Left lobe of liver (tissue), 2 donors: ENCODE measurements at places on chromosomes 6 and 20.

- DNase-seq = no peak
Observed at GRCh38 chr6:42571611-42572342, 7.9 kb downstream of the UBR2 start.

GRCh38 chr20:48819821-48820648 lies 7.8 kb downstream of the PREX1 start:
- DNase-seq = no peak

GRCh38 chr6:117739869-117740268 lies 64.6 kb downstream of the NUS1 start:
- DNase-seq = no peak

DNA sequence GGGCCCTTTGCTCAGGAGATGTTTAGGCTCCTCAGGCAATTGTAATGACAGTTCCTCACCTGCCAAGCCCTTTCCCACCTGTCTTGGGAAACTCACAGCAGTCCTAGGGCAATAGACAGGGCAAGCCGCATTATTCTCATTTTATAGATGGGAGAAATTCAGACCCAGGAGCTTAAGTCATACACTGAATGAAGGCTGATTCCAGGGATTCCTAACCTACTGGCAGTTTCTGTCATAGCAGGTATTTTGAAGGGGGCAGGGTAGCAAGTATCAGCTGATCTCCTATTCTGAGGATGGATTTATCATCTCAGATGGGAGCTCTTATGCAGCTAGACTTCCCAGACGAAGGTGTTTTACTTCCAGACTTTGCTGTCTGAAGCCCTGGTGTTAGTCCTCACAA lies 61.4 kb upstream of the MYL9 start:
- no peak for DNase-seq

DNA sequence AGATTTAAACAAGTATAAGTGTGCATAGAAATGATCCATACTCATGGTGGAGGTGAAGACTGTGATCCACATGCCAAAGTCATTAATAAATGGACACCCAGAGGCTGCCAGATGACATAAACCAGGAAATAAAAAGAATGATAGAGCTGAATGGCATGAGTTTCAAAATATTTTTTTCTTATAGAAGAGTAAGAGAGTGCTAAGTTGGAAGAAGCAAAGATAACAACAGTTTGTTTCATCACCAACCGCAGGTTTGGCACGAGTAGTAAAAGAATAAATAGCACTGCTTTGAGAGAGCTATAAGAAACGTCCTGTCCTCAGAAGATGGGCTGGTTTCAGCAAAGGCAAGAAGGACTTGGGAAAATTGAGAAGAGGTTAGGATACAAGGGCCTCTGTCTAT lies 246.9 kb downstream of the UBE3D start:
- DNase-seq = no peak

DNA sequence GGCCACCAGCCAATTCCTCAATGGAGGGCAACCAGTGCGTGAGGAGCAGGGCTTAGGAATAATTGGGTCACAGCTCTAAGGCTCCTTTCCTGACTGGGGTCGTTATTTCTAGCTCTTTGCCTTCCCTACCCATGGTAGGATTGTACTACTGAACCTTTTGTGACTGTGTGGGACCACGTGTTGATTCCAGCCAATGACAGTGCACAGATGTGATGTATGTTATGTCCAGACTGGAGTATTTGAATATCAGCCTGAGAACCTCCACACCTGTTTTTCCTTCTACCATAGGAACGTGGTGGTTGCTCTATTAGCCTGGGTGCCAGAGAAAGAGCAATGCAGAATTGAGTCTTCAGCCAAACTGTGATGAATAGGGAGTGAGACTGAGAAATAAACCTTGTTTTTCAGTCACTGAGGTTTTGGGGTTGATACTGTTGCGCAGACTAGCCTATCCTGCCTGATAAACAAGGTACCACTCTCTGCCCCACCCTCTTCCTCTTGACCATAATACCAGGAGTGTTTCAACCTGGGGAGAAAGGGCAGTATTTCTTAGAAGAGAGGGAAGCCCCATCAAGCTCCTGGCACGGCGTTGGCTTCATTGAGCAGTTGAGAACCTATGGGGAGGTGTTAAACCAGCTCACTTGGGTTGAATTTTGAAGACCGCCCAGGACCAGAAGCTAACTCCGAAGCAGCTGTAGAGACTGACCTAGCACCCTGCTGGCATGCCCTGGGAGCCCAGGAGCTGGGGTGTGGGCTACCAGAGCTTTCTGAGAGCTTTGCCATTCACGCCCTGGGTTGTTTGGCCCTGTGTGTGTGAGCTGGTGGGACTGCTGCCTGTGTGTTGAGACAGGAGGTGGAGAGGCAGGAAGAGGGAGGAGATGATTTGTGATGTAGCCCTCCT lies 105.5 kb upstream of the BACH2 start:
- no peak for DNase-seq

- DNase-seq = no peak
Observed at GRCh38 chr6:7142918-7143475, 35.2 kb downstream of the RREB1 start.

- no peak for DNase-seq
Observed at GRCh38 chr6:121880831-121881230, 445.4 kb downstream of the GJA1 start.

DNA sequence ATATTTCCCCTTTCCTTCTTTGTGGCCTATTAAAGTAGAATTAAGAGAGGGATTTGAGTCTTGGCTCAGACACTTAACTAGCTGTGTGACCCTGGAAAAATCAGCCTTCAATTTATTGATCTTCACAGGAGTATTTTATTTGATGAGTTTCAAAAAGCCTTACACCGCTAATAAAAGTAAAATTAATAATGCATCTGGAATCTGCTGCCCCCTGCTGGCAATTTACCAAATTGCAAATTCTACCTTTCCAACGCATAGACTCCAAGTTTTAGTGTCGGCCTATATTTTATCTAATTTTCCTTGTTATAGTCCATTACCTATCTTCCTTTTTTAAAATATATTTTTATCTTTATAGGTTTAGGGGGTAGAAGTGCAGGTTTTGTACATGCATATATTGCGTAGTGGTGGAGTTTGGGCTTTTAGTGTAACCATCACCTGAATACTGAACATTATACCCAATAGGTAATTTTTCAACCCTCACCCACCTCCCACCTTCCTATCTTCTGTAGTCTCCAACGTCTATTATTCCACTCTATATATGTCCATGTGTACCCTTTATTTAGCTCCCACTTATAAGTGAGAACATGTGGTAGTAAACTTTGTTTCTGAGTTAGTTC lies 46.3 kb downstream of the GOPC start:
- no peak for DNase-seq

DNA sequence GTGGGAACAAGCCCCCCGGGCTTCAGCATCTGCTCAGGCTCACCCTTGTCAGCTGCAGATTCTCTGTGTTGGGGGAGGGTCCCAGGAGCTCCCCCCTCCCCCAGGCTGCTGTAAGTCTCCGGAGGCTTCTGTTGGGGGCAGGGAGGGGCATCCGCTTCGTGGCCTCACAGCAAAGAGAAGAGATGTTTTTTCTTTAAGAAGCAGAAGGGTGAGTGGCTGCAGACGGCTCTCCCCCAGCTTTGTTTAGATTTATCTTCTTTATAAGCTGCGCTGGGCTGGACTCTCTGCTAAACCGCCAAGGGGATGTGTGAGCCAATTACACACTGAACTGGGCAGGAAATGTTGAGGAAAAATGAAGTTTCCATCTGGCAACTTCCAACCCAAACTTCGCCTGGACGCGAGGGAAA lies 48.7 kb upstream of the GATA5 start:
- no peak for DNase-seq

GRCh38 chr6:117951783-117952182 lies 44.7 kb downstream of the SLC35F1 start:
- no peak for DNase-seq

- no peak for DNase-seq
Observed at GRCh38 chr6:136633355-136633754, 83.1 kb upstream of the MAP7 start.

GRCh38 chr6:137921823-137922222 lies 54.8 kb downstream of the TNFAIP3 start:
- DNase-seq = no peak

DNA sequence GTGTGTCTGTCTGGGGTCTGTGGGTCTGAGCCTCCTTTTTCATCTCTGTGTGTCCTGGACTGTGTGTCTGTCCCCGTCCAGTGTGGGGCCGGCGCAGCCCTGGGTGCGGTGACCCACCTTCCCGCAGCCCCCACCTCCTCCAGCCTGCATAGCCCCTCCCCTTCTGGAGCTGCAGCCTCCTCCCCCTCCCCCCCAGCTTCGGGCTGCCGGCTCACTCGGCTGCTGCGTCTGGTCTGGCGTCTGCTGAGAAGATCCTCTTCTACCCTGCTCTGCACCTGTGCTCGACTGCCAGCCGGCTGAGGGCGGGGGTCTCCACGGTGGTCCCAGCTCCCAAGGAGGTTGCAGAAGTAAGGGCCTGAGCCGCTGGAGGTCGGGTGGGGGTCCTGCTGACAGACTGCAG lies 7.6 kb upstream of the LKAAEAR1 start:
- DNase-seq = no peak

GRCh38 chr6:135270676-135271536 lies 89.8 kb downstream of the MYB start:
- DNase-seq = no peak

DNA sequence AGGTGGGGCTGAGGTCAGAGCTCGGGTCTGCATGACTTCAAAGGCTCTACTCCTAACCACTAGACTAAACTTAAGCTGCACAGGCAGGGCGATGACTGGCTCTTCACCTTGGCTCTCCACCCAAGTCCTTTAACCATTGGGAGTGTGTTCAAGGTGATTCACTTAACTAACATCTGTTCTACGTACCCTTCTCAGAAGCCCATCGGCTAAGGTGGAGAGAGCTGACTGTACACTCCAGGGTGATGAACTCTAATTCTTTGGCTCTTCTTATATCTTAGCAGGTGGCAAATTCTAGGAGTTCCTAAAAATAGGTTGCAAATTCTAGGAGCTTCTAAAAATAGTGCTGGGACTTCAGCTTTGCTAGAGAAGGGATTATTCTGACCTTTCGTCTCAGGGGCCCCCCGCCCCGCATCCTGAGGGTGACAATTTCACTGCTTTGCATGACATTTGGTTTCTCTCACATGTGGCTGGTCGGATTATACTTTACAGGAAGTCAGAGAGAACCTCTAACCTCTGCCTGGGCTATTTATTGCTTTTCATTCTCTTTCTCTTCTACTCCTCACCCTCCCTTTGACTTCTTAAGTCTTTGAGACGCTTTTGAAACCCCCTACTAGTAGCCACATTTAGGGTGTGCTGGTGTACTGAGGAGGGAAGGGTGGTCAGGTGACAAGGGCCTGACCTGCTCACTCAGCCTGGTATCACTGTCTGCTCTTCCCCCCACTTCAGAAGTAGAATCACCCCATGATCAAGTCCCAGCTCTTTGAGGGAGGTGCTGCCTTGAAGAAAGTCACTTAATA lies 55.5 kb downstream of the PRDM1 start:
- no peak for DNase-seq

DNA sequence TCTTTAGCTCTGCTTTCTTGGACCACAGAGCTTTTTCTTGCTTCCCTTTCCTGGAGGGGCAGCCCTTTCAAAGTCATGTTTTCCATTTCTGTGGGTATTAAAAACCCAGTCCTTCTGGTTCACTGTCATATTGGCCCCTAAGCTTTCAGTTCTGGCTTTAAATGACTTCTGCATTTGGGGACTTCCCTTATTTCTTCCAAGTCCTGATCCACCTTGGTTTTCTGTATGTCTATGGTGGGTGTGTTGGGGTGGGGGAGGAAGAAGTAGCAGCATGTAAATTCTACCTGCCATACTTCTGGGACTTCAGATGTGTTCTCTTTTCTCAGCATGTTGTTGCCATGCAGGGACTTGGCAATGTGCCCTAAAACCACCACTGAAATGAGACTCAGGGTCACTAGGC lies 77.1 kb upstream of the EMILIN3 start:
- no peak for DNase-seq

DNA sequence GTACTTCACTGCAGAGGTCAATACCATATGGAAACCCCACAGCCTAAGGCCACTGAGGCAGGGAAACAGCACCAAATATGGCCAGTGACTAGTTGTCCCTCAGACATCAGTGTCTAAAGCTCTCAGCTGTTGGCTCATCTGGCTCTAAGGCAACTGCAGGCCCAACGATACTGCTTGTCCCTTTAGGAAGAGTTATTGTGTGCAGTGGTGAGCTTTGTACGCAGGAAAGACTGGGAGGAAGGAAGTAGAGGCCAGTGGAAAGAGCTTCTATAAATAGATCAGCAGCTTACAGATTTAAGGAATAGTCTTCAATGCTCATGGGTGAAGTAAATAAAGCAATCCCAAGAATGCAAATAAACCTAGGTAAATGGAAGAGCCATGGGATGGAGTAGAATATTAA lies 29.3 kb downstream of the DNAAF9 start:
- no peak for DNase-seq
